ENCODE measurements at places on chromosomes 2 and 18. TPM values are rescaled to one million over a fixed set of nuclear protein-coding genes. Genes with fewer than 3 reads are reported as not detected.

DNA sequence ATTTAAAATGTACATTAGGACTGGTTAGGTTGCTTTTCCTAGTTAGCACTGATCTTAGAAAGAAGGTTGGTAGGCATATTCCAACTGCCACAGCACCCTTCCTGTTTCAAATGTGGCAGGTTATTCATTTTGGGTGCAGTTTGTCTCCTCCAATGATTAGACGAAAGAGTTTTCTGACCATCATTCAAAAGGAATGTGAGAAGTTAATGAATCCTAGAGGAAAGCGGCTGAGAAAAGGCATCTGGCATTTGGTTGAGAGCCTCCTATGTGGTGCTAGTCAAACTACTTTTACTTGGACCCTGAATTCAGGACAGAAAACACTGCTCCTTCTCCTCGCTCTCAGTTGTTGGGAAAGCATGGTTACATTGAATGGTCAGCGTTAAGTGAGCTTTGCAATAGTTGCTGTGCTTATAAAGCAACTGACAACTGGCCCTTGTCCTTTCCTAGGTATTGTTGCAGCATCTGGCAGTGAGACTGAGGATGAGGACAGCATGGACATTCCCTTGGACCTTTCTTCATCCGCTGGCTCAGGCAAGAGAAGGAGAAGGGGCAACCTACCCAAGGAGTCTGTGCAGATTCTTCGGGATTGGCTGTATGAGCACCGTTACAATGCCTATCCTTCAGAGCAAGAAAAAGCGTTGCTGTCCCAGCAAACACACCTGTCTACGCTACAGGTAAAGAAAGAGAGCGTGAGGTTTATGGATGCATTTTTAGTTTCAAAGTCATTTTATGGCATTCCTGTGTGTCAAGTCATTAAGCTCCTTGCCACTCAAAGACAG is 6.1 kb downstream of the TGIF1 start:
- peaks cover 44% of the 10 kb centered on the region for H3K4me1 ChIP-seq
- no peaks in the 10 kb centered on the region for H3K27me3 ChIP-seq
- H3K4me3 ChIP-seq, result no peak overlapping the region
- peaks cover 56% of the 10 kb centered on the region for H3K36me3 ChIP-seq
- H3K27ac ChIP-seq, result peak overlapping the region; percentile 89

The ACKR3 gene
- 0.40 TPM for total RNA-seq

DNA sequence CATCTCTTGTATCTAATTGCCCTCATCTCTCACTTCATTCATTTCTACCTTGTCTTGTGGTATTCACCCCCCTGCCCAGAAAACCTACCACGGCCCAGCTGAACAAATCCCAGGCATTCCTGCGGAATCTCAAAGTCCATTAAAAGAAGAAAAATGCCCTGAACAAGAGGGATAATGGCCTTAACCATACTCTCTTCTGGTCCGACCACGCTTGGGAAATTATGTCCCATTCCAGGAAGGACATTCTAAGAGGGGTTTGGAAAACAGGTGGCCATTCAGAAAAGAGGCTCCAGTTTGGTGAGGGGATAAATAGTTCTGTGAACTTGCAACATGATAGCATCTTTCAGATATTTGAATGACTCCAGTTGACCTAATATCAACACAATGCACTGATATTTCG is 349.9 kb upstream of the ZNF521 start:
- H3K36me3 ChIP-seq, result no peaks in the 10 kb centered on the region
- no peaks in the 10 kb centered on the region for H3K4me1 ChIP-seq
- peak; percentile 22 for DNase-seq
- H3K4me3 ChIP-seq, result no peak overlapping the region
- no peaks in the 10 kb centered on the region for H3K27me3 ChIP-seq

- H3K4me3 ChIP-seq, result no peak overlapping the region
- H3K27ac ChIP-seq, result no peak overlapping the region
- DNase-seq, result no peak
- no peaks in the 10 kb centered on the region for H3K36me3 ChIP-seq
- no peaks in the 10 kb centered on the region for H3K27me3 ChIP-seq
- H3K4me1 ChIP-seq, result peaks cover 3% of the 10 kb centered on the region
These were observed 110.3 kb downstream of the NBAS start for GRCh38 chr2:15450808-15451207.

DNA sequence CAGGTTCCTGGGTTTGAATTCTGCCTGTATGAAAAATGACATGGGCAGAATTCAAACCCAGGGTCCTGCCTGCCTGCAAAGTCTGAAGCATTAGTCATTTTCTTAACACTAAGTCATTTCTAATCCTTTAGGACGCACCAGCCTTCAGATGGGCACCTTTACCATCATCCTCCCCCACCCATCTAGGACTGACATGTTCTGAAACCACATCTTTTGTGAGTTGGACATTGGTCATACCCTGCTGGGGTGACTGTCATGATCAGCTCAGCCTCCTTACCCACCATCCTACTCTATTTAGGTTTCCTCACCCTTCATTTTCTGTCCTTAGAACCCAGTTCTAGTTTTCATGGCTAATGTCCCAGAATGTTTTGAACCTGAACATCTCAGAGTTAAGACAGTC is 104.9 kb downstream of the TRIB2 start:
- no peak overlapping the region for H3K27ac ChIP-seq
- DNase-seq, result no peak
- H3K36me3 ChIP-seq, result no peaks in the 10 kb centered on the region
- H3K27me3 ChIP-seq, result no peaks in the 10 kb centered on the region
- H3K4me1 ChIP-seq, result no peaks in the 10 kb centered on the region

GRCh38 chr2:30096451-30096850 is 50.4 kb upstream of the YPEL5 start:
- H3K36me3 ChIP-seq, result no peaks in the 10 kb centered on the region
- H3K27me3 ChIP-seq, result no peaks in the 10 kb centered on the region
- H3K27ac ChIP-seq, result no peak overlapping the region
- DNase-seq, result no peak
- peaks cover 11% of the 10 kb centered on the region for H3K4me1 ChIP-seq

DNA sequence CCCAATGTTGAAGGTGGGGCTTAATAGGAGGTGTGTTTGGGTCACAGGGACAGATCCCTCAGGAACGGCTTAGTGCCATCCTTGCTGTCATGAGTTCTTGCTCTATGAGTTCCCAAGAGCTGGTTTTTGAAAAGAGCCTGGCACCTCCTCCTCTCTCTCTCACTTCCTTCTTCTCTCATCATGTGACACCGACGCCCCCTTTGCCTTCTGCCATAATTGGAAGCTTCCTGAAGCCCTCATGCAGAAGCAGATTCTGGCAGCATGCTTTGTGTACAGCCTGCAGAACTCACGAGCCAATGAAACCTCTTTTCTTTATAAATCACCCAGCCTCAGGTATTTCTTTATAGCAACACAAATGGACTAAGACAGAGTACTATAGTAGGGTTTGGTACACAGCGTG is 100.4 kb upstream of the SH3BP4 start:
- H3K27ac ChIP-seq, result no peak overlapping the region
- DNase-seq, result peak; percentile 52
- no peak overlapping the region for H3K4me3 ChIP-seq
- no peaks in the 10 kb centered on the region for H3K36me3 ChIP-seq

Data from Karpas-422 (cell line).